ENCODE measurements at places on chromosomes 1 and 21.

DNA sequence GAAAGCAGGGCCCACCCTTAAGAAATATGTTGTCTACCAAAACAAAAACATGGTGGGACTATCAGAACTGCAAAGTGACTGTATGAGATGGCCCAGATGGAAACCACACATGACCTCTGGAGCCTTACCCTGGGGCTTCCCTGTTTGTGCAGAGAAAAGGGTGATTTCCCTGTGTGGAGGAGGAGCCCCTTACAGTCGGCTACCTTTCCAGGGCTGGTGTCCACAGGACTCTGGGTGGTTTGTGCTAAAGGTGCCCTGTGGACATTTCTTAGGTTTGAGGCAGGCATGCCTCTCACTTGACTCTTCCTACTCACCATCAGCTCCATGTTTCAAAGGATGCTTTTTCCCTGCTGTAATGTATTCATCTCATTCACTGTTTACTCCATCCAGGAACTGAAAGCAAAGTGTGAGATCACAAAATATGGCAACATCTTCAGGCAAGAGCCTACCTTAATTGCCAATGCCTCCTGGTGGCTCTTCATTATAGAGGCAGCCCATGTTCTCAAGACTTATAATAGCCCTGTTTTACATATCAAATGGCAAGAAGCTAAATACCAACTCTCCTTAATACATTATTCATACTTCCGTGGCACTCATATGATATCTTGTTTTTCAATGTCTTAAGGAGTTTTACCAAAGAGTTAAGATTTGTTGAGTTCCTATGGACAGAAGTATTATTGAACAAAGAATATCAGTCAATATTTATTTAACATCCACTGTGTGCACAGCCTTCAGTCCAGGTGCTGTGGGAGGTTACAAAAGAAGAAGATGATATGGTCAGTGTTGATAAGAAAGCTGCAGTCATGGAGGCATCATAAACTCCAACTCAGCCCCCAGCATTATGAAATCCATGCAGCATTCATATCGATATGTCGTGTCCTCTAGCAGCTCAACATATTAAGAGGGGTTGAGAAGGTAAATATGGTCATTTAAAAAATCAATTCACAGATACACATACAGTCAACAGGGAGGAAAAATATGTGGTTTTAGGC is 15.5 kb upstream of the TFF3 start:
- no peak for DNase-seq

GRCh38 chr1:214326406-214326805 is 45.4 kb downstream of the SMYD2 start:
- DNase-seq: no peak

DNA sequence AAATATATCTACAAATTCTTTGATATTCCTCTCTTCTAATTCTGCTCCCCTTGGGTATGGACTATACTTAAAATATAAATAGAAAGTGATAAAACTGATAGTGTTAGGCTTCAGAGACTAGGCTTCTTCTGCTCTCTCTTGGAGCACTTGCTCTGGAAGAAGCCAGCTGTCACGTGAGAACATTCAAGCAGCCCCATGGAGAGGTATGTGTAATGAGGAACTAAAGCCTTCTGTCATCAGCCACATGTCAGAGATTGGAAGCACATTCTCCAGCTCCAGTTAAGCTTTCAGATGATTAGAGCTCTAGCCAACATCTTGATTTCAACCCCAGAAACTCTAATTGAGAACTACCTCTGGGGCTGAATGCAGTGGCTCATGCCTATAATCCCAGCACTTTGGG is 34.3 kb downstream of the XKR8 start:
- DNase-seq: no peak

DNA sequence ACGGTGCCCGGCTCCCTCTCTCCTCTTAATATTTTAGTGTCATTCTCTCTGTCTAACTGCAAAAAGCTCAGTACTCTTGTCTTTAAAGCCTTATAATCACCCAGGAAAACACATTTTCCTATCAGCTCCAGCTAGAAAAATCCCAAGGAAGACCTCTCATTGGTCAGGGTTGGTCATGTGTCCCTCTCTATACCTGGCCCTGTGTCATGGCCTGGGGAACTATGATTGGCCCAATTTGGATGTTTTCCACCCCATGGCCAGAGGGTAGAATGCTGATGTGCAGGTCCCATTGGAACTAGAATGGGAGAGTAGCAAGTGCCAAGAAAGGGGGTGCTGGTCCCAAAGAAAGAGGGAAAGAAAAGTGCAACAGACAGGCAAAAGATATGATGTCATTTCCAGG is 27.3 kb downstream of the CAMK2N1 start:
- DNase-seq: no peak

- no peak for DNase-seq
Measured at GRCh38 chr1:3313576-3313950, 140.9 kb upstream of the ARHGEF16 start.

- DNase-seq: no peak
Measured at GRCh38 chr21:45818276-45818903, 163.2 kb upstream of the COL6A1 start.

DNA sequence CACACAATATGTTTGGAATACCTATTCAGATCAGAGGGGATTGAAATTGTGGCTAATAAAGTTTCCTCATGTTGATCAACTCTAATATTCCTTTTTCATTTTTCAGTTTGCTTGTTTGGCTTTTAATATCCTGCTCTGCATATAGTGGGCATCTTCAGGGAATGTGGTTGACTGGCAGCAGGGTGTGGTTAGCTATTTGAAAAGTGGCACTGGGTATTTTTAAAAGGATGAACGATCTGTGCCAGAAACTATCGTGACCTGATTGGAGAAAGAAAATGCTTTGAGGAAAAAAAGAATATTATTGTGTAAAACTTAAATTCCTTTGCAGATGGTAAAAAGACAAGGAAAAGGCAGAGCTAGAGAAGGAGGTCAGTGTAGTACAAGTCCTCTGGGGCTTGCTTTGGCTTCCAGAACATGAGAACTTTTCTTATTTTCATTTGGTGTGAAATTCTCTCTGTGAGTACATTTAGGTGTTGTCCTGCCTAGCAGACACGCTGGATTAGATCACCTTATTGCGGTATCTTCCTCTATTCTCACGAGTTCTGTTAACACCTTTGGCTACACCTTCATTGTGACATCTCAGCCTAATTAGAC is 329.7 kb upstream of the SNX7 start:
- DNase-seq: no peak

GRCh38 chr1:73176902-73177301 is 894.6 kb upstream of the NEGR1 start:
- DNase-seq: no peak

- DNase-seq: no peak
Measured at GRCh38 chr1:40240390-40240789, 7.3 kb upstream of the TMCO2 start.

GRCh38 chr1:166868639-166869038 is 7.4 kb downstream of the TADA1 start:
- DNase-seq: no peak

GRCh38 chr1:37680933-37681332 is 11.4 kb upstream of the CDCA8 start:
- DNase-seq: no peak

GRCh38 chr1:228073061-228073856 is 9.2 kb upstream of the ARF1 start:
- no peak for DNase-seq

DNA sequence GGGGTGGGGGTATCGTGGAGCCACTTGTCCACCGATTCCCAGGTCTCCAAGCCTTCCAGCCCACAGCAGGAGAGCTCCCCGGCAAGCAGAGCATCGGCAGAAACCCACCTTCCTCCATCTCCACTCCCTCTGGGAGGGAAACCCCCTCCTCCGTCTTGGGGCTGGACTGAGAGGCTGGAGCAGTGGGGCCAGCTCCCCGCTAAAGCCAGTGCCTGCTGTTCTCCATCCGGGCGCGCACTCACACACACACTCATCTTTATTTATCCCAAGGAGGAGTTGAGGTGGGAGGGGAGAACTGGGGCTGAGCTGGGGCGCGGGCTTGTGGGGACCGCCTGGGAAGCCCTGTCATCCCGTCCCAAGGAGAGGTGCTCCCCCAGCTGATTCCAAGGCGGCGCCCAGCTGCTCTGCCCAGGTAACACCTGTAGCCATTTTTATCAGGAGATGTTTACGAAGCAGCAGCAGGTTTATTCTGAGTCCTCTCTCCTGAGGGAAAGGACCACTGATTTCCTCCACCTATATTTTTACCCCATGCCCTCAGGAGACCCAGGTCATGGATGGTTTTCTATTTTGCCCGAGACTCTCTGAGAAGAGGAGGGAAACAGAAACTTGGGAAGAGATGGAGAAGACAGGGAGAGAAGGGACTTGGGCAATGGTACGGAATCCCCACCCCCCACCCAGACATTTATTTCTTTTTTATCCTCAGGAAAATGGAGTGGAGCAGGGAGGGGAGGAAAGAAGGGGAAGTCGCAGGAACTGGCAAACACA is 2.1 kb downstream of the KCNN3 start:
- no peak for DNase-seq

GRCh38 chr21:25560891-25561290 is 46.4 kb downstream of the MRPL39 start:
- no peak for DNase-seq

Data from NCI-H1930 (cell line).